ENCODE measurements at places on chromosomes 3 and 15. TPM values are rescaled to one million over a fixed set of nuclear protein-coding genes. Genes with fewer than 3 reads are reported as not detected.

The MNS1 gene
- 1.5 TPM for total RNA-seq

The POPDC2 gene
- total RNA-seq: under 0.01 TPM

The SLC28A1 gene
- total RNA-seq: not detected

The PRR20G gene
- not detected for total RNA-seq

The DPPA4 gene
- total RNA-seq: not detected

The IQCF5 gene
- total RNA-seq: not detected

The FETUB gene
- total RNA-seq: not detected

The FGD5 gene
- 0.51 TPM for total RNA-seq

The CDV3 gene
- total RNA-seq: 92.6 TPM

The SERPINI2 gene
- total RNA-seq: not detected

The PSTPIP1 gene
- total RNA-seq: 0.25 TPM

The STARD9 gene
- 6.8 TPM for total RNA-seq

The PLSCR5 gene
- total RNA-seq: not detected

The SLC28A2 gene
- not detected for total RNA-seq

The LEKR1 gene
- 0.38 TPM for total RNA-seq
